ENCODE measurements at places on chromosomes 1 and 21.
A peak's percentile ranks its signal among the peaks of the same experiment; 100 is the strongest.

GRCh38 chr1:71755441-71755840 is 526.9 kb downstream of the NEGR1 start:
- DNase-seq, result no peak

- DNase-seq, result peak; percentile 81
Observed at GRCh38 chr1:145960468-145961108, 2.8 kb upstream of the LIX1L start.

DNA sequence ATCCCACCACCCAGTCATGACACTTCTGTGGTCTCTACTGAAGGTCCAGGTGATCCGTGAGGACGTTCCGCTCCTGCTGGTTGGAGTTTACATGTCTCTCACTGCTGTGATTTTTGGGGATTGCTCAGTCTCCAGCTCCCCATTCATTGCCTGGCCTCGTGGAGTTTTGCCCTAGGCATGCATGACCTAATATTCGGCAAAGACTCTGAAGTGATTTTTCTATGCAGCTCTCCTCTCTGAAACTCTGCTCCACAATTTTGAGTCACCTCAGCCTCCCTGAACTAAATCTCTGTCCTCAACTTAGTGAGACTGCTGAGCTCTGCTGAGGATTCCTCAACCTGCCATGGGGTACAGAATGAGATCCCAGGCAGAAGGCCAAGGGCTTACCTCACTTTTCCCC is 174.4 kb upstream of the FGGY start:
- no peak for DNase-seq

DNA sequence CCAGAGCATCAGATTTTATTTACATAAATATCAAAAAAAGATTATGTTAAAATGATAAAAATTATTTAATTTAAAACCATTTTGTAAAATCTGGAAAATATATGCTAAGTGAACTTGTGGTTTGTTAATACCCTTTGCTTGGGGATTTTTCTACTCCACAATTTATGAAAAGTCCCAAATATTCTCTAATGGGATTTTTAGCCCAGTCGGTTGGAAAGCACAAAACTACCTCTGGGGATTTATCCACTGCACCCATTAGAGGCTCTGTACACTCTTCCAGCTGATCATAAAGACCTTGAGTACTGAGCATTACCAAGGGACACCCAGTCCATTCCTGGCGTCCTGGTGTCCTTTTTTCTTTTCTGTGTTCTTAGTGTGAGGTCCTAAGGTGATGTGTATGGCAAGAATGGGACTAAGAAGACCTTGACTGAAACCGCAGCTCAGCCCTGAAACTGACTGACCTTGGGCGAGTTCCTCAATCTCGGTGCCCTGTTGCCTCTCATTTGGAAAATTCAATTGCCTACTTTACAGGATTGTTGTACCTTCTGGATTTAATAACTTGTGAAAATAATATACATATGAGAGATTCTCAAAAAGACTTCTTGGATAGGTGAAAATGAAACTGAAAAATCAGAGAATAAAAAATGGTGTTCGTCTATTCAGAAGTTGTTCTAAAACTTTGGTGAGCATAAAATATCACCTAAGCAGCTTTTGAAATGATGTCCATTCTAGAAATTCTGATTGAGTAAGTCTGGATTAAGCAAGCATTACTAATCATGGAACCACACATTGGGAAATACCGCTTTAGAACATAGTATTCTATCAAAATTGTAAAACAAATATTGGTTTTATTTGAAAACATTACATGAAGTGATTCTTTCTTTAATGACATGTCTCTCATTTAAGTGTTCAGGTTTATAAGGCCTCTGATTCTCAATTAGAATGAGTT is 21.5 kb upstream of the SAMSN1 start:
- no peak for DNase-seq

DNA sequence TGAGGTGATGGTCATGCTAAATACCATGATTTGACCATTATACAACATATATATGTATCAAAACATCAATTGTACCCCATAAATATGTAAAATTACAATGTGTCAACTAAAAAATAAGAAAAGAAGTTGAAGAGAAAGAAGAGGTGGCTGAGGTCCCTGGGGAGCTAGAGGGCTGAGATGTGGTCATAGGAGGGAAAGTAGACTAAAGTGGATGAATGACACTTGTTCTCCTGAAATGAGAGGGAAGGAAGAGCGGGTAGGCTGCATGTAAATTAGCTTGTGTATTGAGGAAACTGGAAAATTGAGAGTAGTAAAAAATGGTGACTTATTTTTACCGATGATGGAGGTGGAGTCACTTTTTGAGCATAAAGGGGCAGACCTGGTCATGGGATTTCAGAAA is 117.0 kb downstream of the ST6GALNAC3 start:
- no peak for DNase-seq

DNA sequence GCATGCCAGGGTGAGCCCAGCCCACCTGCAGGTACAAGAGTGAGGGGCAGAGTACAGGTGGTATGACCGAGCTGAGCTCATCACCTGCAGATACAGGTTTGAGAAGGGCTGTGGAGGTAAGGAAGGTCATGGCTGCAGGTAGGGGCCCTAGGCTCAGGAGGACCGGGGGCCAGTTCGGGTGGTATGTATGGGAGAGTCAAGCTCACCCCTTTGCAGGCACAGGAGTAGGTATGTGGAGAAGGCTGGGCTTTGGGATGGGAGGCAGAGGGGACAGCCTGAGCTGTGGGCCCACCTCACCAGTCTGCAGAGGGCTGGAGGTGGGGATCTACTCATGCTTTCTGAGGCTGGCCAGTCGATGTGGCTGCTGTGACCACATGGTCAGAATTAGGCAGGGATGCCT is 17.2 kb downstream of the PODN start:
- no peak for DNase-seq

- DNase-seq, result no peak
Observed at GRCh38 chr21:40049031-40049930, 182.0 kb downstream of the PCP4 start.

- DNase-seq, result no peak
Observed at GRCh38 chr1:33763406-33763805, 100.5 kb upstream of the HMGB4 start.
